ENCODE measurements at places on chromosomes 2 and 18.

GRCh38 chr18:59912007-59912550, 12.3 kb downstream of the PMAIP1 start:
- DNase-seq = no peak

DNA sequence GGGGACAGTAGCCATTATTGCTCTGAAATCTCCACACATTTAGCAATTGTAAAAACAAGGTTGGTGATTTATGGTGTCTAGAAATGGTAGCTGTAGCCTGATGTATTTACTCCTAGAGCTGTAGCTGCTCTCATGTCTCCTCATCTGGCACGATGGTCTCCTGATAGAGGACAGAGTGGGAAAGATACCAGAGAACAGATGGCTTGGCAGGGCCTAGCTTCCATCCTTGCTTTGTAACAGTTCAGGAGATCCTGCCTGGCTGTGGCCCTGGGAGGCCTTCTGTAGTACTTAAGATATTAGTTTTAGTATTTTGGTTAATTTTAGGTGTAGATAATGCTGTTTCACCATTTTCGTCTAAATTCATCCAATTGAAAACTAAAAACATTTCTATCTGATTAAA, 6.7 kb downstream of the ATG16L1 start:
- no peak for DNase-seq

- no peak for DNase-seq
These were observed 254.6 kb upstream of the RND3 start for GRCh38 chr2:150742094-150742493.

DNA sequence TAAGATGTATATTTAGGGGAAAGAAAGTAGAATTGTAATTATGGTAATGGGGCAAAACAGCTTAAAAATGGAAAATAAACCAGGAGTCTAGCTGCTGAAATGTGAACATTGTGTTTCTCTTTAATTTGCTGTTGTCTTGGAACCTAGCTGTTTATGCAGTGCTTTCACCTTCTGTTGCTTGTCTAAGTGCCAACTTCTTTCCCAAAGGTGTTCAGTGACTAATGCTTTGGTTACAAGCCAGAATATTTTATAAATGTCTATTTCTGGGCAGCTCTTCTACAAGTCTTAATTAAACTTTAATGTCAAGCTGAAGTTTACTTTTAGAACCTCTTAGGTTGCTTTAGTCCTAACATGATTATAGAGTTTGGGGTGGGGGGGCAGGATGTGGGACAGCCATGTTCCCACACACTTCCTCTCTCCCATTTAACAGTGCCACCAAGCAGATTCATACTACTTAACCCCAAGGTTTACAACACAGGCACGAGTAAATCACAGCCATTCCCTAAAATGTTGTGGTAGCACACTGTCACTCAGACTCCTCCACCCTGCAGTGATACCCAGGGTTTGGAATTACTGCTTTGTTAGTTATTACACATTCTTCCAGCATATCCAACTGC, 60.6 kb downstream of the ITGA4 start:
- no peak for DNase-seq

DNA sequence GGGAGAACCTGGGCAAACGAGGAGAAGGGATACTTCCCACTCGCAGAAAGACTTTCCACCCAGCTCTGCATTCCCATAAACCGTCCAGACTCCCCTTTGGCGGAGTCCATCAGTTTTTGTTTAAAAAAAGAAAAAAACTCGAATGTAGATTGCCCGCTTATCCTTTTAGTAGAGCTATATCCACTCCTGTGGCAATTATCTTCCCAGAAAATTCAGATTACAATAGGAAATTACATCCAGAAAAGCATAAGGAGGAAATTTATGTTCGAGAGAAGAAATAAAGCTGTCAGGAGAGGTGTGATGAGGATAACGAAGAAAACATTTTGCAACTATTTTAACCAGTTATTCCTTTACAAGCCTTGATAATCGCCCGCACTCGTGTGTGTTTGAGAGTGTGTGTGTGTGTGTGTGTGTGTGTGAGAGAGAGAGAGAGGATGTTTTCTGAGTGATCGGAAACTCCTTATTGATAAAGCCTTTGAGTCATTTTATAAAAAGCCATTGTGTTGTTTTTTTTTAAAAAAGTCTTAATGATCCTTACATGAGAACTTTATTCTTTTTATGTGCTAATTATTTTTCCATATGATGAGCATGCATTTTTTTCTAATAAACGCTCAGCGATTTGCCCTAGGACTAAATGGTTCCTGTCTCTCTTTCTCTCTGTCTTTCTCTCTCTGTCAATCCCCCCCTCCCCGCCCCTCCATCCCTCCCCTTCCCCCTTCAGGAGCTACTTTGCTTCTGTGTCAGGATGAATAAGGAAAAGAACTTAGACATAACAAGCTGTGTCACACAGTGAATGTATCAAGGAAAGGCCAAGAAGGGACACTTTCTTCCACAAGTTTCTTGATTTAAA, 1.1 kb upstream of the PPP3R1 start:
- no peak for DNase-seq

GRCh38 chr2:23312996-23313606, 71.9 kb upstream of the KLHL29 start:
- DNase-seq = no peak

DNA sequence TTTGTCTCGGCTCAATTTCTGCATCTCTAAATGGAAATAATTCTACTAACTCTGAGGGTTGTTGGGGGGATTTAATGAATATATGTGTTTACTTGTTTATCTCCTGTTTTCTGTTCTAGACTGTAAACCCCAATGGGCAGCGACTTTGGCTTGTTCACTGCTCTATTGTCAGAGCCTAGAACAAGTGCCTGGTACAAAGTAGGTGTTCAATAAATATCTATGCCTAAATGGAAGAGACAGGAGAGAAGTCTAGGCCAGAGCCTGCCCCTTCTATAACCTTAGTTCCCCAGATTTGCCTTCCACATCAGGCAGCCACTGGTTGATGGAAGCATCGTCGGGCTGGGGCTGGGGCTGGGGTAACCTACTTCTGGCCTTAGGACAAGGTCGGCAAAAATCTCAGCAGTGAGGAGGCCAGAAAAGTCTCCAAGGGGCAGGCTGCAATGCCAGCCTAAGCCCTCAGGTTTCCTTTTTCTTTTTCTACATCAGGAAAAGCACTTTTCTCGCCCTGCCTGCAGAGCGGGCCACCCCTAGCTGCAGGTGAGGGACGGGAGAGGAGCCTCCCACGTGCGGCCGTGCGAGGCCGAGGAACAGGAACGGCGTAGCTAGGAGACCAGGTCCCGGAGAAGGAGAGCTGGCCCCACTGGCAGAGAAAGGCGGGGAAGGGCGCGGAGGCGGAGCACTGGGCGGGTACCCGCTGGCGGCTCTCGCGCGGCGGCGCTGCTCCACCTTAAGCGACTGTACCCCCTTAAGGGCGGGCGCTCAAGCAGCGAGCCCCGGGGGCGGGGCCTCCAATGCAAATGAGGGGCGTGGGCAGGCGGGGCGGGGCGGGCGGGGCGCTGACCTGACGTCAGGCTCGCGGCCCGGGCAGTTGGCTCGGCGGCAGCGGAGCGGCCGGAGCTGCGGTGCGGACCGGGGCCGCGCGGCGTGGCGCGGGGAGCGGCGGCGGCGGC, at the start of gene CNNM4:
Gene CNNM4 (plus strand): TSS at position 867 of the 950 bp plus-strand sequence. CDS start 98 bp downstream, outside the sequence.
- peak; percentile 94 for DNase-seq

DNA sequence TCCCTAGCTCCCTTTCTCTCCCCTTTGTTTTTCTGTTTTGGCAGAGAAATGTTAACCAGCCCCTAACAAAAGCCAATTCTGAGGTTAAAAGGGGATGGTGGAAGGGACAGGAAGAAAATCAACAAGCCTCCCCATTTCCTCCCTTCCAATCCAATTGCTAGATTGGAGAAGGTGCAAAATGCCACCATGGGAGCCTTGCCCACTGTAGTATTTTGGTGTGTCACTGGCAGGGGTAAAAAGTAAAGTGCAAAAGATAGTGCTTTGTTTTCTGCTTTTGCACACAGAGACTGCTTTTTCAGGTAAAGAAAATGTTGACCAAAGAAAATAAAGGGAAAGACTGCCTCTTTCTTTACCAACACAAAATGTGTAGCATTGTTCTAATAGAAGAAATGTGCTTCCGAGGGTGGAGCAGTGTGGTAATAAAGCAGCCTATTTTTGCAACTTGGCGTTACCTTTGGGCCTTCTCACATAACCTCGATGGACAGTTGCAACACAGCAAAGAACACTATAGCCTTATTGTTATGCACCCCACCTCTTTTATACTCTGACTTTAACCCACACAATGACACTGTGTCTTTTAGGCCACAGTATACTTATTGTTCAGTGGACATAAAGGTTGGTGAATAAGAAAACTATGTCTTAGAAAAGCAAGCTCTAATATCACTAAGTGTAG, 861.8 kb downstream of the BCL11A start:
- DNase-seq = no peak

DNA sequence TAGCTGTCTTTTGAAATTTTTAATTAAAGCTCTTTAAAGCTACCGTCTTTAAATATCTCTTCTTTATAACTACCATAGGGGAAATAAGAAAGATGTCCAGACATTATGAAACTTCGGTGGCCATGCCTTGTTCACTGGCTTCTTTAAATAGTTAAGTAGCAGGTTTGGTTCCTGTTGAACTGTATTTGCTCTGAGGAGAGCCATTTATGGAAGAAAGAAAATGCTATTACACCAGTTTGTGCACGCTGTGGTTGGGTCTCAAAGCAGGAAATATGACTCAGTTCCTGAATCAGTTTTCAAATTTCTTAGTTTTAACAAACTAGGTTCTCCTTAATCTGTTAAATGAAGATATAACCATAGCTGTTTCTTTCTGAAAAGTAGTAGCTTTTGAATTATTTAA, 12.2 kb downstream of the ARPC2 start:
- no peak for DNase-seq

DNA sequence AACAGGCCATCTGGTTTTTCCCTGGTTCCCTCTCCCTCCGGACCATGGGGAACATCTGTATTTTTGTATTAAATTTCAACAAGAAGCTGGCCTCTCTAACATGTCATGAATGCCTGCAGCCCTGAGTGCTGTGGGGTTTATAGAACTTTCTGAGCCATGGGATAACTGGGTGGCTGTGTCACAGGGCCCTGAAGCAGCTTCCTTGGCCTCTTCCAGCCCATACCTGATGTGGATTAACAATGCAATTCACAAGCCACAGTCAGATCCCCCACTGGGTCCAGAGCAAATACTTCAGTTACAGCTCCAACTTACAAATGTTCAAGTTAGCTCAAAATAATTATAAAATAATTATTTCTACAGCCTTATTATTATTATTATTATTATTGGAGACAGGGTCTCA, 307.8 kb upstream of the CELF4 start:
- DNase-seq = no peak

DNA sequence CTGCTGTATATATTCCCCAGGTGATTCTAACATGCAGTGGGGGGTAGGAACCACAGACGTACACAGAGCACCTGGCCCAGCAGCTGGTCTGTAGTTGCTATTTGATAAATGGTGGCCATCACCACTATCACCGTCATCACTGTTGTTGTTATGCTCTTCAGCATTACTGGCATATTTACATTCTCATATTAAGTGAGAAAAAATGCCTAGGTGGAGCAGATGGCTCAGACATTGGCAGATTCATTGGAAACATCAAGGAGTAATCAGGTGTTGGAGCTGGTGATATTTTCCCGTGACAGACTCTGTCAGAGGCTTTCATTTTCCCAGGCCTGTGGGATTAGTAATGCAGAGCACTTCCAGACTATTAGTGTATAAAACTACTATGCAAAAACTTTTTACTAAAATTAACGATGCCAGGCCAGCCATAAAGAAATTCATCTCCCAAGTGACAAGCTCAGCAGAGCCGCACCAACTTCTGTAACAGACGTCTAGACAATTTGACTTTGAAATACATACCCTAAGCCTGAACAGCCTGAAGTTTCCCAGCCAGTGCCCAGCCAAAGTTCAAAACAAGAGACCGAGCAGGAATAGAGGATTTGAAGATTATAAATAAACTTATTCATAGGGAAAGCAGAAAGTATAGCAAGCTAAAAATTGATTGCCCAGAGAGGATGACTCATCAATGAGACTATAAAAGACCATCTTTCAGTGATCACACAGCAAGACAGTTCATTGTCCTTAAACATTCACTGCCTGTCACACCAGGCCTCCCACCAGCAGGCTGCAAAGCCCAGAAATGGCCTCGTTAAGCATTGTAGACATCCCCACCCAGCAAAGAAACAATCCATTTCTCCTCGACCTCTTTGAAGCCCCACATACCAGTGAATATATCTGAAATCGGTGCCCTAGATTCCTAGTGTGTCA, 247.4 kb upstream of the CHAC2 start:
- no peak for DNase-seq

DNA sequence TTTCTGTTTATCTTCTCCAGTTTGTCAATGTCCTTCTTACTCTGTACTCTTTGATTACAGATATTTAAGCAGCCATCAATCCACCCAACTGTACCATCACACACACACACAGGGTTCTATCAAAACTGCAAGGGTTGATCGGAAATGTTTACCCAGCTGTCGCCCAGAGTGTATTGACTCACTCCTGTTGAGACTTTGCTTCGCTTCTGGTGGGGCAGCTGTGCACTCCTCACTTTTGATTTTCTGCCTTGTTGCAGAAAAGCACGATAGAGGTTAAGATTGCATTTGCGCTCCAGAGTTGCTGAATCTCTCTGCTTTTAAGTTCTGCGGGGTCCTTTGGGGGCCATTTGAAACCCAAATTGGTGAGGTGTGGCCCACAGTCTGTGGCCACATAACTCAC, 216.2 kb downstream of the SETBP1 start:
- DNase-seq = no peak

- no peak for DNase-seq
These were observed 106.1 kb downstream of the TXNL1 start for GRCh38 chr18:56532176-56532840.

- peak; percentile 81 for DNase-seq
These were observed at the start of gene SLC11A1 for GRCh38 chr2:218381916-218382366. TSS of gene SLC11A1 (plus strand) at chr2:218382273. CDS start at chr2:218382369, 96 bp downstream.

- DNase-seq = no peak
These were observed 136.1 kb downstream of the MCFD2 start for GRCh38 chr2:46779447-46779941.

DNA sequence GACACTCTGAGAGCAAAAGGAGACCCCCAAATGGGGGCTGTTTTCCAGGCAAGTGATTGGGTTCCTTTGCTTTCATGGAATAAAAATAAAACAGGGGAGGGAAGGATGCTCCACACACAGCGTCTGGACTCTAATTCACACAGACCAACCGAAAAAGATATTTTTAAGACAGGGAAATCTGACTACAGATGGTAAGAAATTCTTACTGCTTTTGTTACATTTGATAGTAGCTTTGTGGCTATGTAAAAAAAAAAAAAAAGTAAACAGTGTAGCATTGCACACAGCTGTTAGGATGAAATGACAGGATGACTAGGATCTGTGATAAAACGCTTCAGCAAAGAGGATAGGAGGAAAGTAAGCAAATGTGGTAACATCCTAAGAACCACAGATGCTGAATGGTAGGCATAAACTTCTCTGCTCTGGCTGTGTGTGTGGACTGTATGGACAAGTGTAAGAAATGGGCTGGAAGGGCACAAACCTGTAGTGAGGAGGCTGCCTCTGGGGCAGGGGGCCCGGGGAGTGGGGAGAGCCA, 207.6 kb downstream of the ANAPC1 start:
- DNase-seq = no peak
